ENCODE measurements at places on chromosomes 5 and 9. TPM values are rescaled to one million over a fixed set of nuclear protein-coding genes. Genes with fewer than 3 reads are reported as not detected.

- no peak overlapping the region for H3K27ac ChIP-seq
- no peaks in the 10 kb centered on the region for H3K27me3 ChIP-seq
- DNase-seq: no peak
- no peak overlapping the region for H3K4me3 ChIP-seq
- no peaks in the 10 kb centered on the region for H3K36me3 ChIP-seq
Observed at GRCh38 chr5:124130816-124131215, 615.6 kb downstream of the ZNF608 start.

DNA sequence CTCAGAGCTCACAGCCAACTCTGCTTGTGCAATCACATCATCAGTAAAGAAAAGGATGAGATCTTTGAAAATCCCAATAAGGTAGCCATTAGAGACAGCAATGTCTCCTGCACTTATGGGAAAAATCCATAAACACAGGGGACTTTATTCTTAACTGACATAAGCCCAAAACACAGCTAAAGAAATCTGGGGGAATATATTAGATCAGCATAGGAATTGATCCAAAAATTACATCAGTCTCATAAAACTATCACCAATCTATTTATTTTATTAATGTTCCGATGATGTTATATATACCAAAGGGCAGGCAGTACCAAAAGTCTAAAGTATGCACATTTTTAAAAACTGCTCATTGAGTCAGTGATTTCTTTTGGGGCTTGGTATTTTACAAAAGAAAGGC is 6.9 kb downstream of the MRPS27 start:
- no peak overlapping the region for H3K27ac ChIP-seq
- H3K4me1 ChIP-seq: no peaks in the 10 kb centered on the region
- H3K36me3 ChIP-seq: peaks cover 62% of the 10 kb centered on the region
- no peak for DNase-seq
- H3K27me3 ChIP-seq: no peaks in the 10 kb centered on the region

- H3K36me3 ChIP-seq: no peaks in the 10 kb centered on the region
- H3K4me1 ChIP-seq: no peaks in the 10 kb centered on the region
- no peak overlapping the region for H3K27ac ChIP-seq
- no peak overlapping the region for H3K4me3 ChIP-seq
- DNase-seq: no peak
Observed at GRCh38 chr5:121366515-121366914, 485.2 kb upstream of the FTMT start.

MSH3 gene
- 2.9 TPM for polyA plus RNA-seq

DNA sequence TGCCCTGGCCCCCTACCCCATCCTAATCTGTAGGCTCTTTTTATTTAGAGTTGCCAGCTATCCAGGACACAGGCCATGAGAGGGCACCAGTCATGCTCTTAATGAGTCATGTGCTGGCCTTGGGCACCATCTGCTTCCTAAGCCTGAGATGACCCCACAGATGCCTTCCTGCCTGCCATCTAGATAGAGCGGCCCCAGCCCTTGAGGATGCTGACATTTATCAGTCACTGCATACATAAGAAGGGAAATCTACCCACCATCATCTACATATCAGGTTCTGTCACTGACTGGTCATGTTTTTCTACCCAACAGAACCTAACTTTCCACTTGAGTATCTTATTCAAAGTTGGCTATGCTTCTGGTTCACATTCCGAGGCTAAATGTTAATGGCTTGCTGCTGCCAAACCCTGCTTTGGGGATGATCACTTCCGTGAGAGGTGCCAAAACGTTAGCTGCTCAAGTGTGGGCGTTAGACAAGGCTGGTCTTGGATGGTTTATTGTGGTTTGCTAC is 49.9 kb upstream of the TTC23L start:
- H3K36me3 ChIP-seq: no peaks in the 10 kb centered on the region
- no peaks in the 10 kb centered on the region for H3K27me3 ChIP-seq
- no peak overlapping the region for H3K4me3 ChIP-seq

GRCh38 chr9:84750152-84750865 is 80.8 kb downstream of the NTRK2 start:
- no peak overlapping the region for H3K27ac ChIP-seq
- H3K4me1 ChIP-seq: no peaks in the 10 kb centered on the region
- no peak overlapping the region for H3K4me3 ChIP-seq
- no peaks in the 10 kb centered on the region for H3K27me3 ChIP-seq
- no peak for DNase-seq

DMGDH gene
- 0.53 TPM for polyA plus RNA-seq

- no peaks in the 10 kb centered on the region for H3K27me3 ChIP-seq
- no peak for DNase-seq
- H3K4me1 ChIP-seq: no peaks in the 10 kb centered on the region
- no peaks in the 10 kb centered on the region for H3K36me3 ChIP-seq
- H3K27ac ChIP-seq: no peak overlapping the region
Observed at GRCh38 chr5:60092671-60093422, 199.3 kb upstream of the PDE4D start.

GRCh38 chr5:52709167-52709925 is 78.4 kb upstream of the ITGA1 start:
- no peaks in the 10 kb centered on the region for H3K36me3 ChIP-seq
- H3K27me3 ChIP-seq: no peaks in the 10 kb centered on the region
- no peak overlapping the region for H3K4me3 ChIP-seq
- H3K4me1 ChIP-seq: peaks cover 28% of the 10 kb centered on the region

- no peak overlapping the region for H3K4me3 ChIP-seq
- DNase-seq: no peak
- no peaks in the 10 kb centered on the region for H3K4me1 ChIP-seq
- no peaks in the 10 kb centered on the region for H3K36me3 ChIP-seq
- H3K27me3 ChIP-seq: no peaks in the 10 kb centered on the region
Observed at GRCh38 chr5:40646266-40646665, 33.4 kb upstream of the PTGER4 start.

- no peaks in the 10 kb centered on the region for H3K36me3 ChIP-seq
- H3K27me3 ChIP-seq: no peaks in the 10 kb centered on the region
- peaks cover 79% of the 10 kb centered on the region for H3K4me1 ChIP-seq
- H3K4me3 ChIP-seq: no peak overlapping the region
Observed at GRCh38 chr9:124295159-124295794, 37.5 kb downstream of the NEK6 start.

SCGB3A2 gene
- 0.30 TPM for polyA plus RNA-seq

CBY3 gene
- polyA plus RNA-seq: not detected

- no peaks in the 10 kb centered on the region for H3K27me3 ChIP-seq
- H3K4me3 ChIP-seq: no peak overlapping the region
- peaks cover 18% of the 10 kb centered on the region for H3K36me3 ChIP-seq
- H3K27ac ChIP-seq: no peak overlapping the region
- DNase-seq: no peak
- H3K4me1 ChIP-seq: no peaks in the 10 kb centered on the region
Observed at GRCh38 chr5:80865551-80865950, 94.6 kb upstream of the RASGRF2 start.

DNA sequence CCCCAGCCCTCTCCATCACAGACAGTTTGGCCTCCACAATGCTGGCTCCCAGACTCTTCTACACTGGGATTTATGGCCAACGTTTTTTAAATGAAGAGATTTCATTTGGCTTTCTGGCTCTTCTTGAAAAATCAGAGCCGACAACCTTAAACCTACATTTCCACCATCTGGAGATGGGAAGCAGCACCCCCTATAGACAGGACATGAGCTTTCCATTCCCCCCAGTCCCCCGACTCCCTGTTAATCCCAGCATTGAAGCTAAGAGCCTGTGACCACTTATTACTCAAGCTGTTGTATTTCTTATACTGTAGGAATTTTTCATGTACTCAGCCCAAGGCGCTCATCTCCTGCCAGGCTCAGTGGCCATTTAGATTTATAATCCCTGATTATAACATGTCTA is 34.0 kb upstream of the AFAP1L1 start:
- no peaks in the 10 kb centered on the region for H3K27me3 ChIP-seq
- no peak overlapping the region for H3K27ac ChIP-seq
- no peak for DNase-seq

GRCh38 chr5:109784687-109785086 is 95.0 kb downstream of the MAN2A1 start:
- H3K4me3 ChIP-seq: no peak overlapping the region
- peaks cover 4% of the 10 kb centered on the region for H3K36me3 ChIP-seq
- DNase-seq: no peak
- H3K27me3 ChIP-seq: no peaks in the 10 kb centered on the region
- no peak overlapping the region for H3K27ac ChIP-seq

DNA sequence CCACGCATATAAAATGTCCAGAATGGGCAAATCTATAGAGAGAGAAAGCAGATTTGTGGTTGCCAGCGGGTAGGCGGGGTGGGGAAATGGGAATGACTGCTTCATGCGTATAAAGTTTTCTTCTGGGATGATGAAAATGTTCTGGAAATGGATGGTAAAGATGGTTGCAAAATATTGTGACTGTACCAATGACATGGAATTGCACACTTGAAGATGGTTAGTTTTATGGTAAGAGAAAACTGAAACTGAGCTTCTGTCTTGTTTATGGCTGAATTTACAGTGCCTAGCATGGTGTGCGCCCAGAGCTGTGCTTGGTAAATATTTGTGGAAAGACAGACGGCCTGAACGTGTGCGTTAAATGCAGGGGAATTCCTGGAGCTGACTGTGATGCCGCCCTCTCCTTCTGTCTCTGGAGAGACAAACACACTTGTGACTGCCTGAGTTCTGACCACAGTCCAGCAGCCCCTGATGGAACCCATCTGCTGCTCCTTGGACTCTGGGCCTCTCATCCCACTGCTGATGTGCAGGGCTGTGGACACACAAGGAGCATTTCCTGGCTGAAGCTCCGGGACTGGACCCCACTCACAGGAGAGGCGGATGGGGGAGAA is 8.6 kb upstream of the PTGES start:
- peak overlapping the region; percentile 74 for H3K27ac ChIP-seq
- no peaks in the 10 kb centered on the region for H3K36me3 ChIP-seq
- peak; percentile 61 for DNase-seq
- no peaks in the 10 kb centered on the region for H3K4me1 ChIP-seq
- H3K27me3 ChIP-seq: no peaks in the 10 kb centered on the region

DNA sequence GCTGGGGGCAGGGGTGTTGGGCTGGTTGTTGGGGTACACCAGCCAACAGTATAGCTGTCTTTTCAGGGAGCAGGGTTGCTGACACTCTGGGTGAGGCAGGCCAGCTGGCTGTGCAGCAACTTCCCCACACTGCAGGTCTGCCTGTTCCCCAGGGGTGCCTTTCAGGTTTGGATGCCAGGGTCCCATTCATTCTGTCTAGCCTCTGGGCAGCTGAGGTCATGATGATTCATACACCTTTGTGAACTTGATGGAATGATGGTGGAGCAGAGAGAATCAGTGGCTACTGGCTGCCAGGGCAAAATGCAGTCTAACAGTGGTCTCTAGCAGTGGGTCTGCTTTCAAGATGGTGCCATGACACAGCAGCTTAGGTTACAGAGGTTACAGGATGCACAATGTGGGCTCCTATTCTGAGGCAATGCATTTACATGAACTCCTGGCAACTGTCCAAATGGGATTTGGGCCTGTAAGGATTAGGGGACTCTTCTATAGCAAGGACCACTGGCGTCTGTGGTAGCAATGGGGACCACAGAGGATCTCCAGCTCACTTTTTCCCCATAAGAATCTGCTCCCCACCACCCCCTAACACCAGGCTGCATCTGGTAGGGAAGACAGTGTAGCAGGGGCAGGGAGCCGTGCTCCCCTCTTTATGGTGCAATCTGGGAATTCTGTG is 103.7 kb downstream of the FEM1C start:
- H3K4me3 ChIP-seq: no peak overlapping the region
- no peaks in the 10 kb centered on the region for H3K36me3 ChIP-seq
- no peaks in the 10 kb centered on the region for H3K4me1 ChIP-seq
- no peaks in the 10 kb centered on the region for H3K27me3 ChIP-seq

GRCh38 chr9:33273972-33274328 is 9.1 kb downstream of the CHMP5 start:
- no peaks in the 10 kb centered on the region for H3K27me3 ChIP-seq
- no peak overlapping the region for H3K4me3 ChIP-seq
- peaks cover 99% of the 10 kb centered on the region for H3K36me3 ChIP-seq
- DNase-seq: no peak
- no peak overlapping the region for H3K27ac ChIP-seq

FGF10 gene
- 0.42 TPM for polyA plus RNA-seq

GRCh38 chr5:61496446-61496845 is 164.4 kb downstream of the ZSWIM6 start:
- H3K4me1 ChIP-seq: peaks cover 9% of the 10 kb centered on the region
- H3K4me3 ChIP-seq: no peak overlapping the region
- DNase-seq: no peak
- H3K27ac ChIP-seq: no peak overlapping the region

- H3K27me3 ChIP-seq: no peaks in the 10 kb centered on the region
- H3K4me1 ChIP-seq: no peaks in the 10 kb centered on the region
- no peak for DNase-seq
- no peak overlapping the region for H3K4me3 ChIP-seq
- no peak overlapping the region for H3K27ac ChIP-seq
Observed at GRCh38 chr5:138565100-138565821, 9.9 kb downstream of the HSPA9 start.

PCDHA1 gene
- not detected for polyA plus RNA-seq

GRCh38 chr9:136662326-136662655 is 425 bp upstream of the EGFL7 start:
- no peak for DNase-seq
- peak overlapping the region; percentile 84 for H3K4me3 ChIP-seq
- peaks cover 15% of the 10 kb centered on the region for H3K36me3 ChIP-seq

DNA sequence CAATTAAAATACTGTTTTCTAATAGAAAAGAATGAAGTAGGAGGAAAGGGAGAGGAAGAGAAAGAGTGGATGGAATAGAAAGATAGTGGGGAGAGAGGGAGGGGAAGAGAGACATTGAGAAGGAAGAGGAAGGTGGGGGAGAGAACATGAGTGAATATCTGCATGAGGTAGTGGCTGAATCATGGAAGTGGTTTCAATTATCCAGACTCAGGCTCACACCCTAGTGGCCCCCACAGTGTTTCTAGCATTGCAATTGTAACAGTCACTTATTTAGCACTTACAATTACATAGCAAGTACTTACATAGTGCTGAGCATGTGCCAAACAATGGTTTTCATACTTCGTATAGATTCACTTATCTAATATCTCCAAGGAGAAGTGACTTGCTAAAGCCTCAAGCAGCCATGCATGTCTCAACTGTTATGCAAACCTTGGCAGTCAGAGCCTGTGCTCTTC is 72.7 kb downstream of the CAST start:
- H3K4me1 ChIP-seq: no peaks in the 10 kb centered on the region
- H3K27me3 ChIP-seq: no peaks in the 10 kb centered on the region
- DNase-seq: no peak
- H3K4me3 ChIP-seq: no peak overlapping the region
- peaks cover 73% of the 10 kb centered on the region for H3K36me3 ChIP-seq

TTLL11 gene
- 9.5 TPM for polyA plus RNA-seq

PCDHA3 gene
- polyA plus RNA-seq: not detected

IL3 gene
- not detected for polyA plus RNA-seq

- no peak overlapping the region for H3K4me3 ChIP-seq
- DNase-seq: no peak
- H3K36me3 ChIP-seq: no peaks in the 10 kb centered on the region
Observed at GRCh38 chr5:157481265-157481664, 21.3 kb downstream of the NIPAL4 start.

SHOC1 gene
- polyA plus RNA-seq: not detected

DNA sequence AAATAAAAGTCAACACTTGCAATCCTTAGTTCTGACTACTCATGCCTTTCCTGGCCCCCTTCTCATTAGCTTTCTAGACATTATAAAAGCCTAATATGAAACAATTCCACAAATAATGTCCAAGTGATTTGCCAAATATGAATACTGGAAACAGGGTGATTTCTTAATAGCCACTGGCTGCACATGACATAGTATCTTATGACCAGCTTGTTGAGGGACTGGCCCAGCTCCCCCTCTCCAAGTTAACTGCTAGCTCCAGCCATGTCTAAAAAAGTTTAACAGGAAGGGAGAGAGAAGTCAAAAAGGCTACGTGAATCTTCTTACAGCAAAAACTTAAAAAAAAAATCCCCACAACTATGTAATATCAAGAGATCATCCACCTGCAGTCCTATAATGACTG is 1.5 kb downstream of the CERT1 start:
- H3K27ac ChIP-seq: no peak overlapping the region
- H3K4me3 ChIP-seq: peak overlapping the region; percentile 82
- peaks cover 43% of the 10 kb centered on the region for H3K4me1 ChIP-seq
- H3K36me3 ChIP-seq: peaks cover 8% of the 10 kb centered on the region
- no peak for DNase-seq

Measured in heart left ventricle (tissue), 16 donors.